ENCODE measurements at places on chromosomes 11 and 22.

GRCh38 chr11:7442588-7443215 is 42.6 kb upstream of the OLFML1 start:
- peak; percentile 72 for DNase-seq

- DNase-seq, result no peak
These were observed 49.2 kb upstream of the TIMP3 start for GRCh38 chr22:32752326-32752725.

GRCh38 chr11:79512706-79513469 is 72.1 kb upstream of the TENM4 start:
- DNase-seq, result no peak

GRCh38 chr11:17581732-17582053 is 34.6 kb downstream of the OTOG start:
- no peak for DNase-seq

- DNase-seq, result no peak
These were observed 36.0 kb downstream of the NUP50 start for GRCh38 chr22:45199723-45200122.

DNA sequence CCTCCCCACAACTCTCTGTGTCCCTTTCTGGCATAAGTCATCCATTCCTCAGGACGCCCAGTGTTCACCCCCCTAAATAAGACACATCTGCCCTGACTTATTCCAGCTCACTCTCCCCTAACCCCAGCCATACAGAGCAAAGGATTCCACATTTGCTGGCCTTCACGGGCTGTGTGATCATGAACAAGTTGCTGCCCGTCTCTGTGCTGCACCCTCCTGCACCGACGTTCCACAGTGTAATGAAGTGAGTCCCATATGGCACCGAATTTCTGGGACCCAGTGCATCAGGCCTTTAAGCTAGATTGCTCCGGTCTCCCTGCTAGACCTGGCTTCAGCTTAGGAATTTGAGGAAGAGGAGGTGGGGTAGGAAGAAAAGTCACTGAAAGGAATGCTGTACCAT is 22.4 kb upstream of the LRRC32 start:
- DNase-seq, result no peak

DNA sequence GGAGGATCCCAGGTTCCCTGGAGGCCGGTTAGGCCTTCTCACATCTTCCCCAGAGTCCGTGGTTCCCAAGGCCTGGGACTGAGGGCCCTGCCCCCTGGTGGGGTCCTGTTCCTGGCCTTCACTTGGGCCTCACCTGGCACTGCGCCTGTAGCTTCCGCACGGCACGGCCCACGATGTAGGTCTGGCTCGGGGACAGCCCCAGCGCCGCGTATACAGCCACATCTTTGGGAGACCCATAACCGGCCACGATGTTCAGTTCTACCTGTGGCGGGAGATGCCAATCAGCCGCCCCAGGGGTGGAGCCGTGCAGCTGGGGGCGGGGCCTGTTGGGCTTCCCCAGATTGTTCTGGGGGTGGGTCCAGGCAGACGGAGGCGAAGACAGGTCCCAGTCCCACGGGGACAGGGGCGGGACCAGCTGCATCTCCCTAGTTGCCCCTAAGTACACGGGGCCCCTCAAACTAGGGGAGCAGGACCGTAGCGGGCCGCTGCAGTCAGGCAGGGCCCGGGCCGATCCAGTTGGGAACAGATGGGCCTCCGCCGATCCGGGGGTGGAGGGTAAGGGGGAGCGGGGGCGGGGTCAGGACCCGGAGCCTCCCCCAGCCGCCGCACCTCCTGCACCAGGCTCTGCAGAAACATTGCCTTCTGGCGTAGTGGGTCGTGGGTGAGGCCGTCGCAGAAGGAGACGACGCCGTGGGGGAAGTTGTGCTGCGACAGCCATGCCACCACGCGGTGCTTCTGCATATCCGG is 10.1 kb downstream of the AIP start:
- no peak for DNase-seq

DNA sequence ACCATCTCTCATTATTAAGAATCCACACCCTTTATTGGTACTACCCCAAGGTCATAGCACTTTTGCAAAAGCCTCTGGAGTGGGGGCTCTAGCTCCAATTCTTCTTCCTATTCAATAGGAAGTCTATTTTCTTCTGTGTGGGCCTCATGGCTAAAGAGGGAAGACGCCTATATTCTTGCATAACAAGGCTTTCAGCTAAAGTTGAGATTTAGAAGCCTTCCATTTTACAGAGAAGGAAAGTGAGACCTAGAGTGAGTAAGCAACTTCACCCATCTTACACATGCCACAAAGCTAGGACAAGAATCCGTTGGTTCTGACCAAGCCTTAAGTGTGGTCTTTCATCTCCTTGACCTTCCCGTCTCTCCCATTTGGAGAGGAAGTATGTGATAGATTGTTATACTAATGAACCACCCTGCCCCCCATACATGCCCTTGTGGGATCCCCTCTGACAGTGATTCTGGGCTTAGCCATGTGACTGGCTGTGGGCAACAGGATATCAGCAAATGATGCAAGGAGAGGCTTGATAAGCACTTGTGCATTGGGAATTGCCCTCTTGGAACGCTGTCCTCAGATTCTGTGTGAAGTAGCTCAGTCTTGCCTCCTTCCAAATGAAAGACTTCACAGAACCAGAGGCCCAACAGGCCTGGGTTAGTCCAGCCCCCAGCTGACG is 12.3 kb downstream of the BACE1 start:
- DNase-seq, result no peak

GRCh38 chr22:37681556-37682049 is 4.5 kb upstream of the NOL12 start:
- DNase-seq, result peak; percentile 86

DNA sequence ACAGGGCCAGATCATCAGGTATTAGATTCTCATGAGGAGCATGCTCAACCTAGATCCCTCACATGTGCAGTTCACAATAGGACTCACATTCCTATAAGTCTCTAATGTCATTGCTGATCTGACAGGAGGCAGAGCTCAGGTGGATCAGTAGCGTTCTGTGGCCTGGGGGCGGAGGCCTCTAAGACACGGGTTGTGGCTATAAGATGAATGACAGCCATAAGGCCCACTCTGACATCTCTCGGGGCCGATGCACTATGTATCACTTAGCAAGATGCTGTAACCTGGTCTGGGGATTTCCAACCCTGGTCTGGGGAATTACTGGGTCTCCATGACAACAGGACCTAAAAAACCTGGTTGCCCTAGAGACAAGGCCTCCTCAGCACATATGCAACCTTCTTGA is 932.7 kb downstream of the TBC1D22A start:
- DNase-seq, result no peak

DNA sequence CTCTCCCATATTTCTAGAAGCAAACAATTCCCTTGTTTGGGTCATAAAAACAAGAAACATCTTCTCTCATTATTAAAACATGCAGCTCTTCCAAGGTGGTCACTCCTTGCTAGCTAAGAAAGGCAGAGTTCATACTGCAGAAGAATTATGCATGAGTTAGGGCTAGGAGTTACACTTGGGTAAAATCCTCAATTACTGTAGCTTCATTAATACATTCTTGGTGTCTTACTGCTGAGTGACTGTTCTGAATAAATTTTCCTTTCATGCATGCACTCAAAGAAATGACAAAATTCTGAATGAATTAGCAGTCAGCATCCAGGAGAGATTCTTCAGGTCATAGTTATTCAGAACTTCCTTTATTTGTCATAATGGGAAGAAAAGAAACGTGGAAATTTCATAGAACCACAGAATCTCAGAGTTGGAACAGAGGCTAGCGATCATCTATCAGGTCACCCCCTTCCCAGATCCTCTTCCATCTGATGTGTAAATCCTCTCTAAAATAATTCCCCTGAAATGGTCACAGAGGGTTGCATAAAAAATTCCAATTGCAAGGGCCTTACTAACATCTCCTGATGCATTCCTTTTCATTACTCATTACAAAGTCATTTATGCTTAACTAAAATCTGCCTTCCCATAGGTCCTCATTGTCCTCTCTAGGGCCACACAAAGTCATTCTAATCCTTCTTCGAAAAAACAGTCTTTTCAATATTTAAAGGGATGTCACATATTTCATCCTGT is 771.5 kb downstream of the DLG2 start:
- no peak for DNase-seq

GRCh38 chr22:49357661-49358440 is 469.8 kb downstream of the BRD1 start:
- peak; percentile 21 for DNase-seq

- DNase-seq, result peak; percentile 85
These were observed at the start of gene CHST1 for GRCh38 chr11:45665206-45665932. TSS of gene CHST1 (minus strand) at chr11:45665622. CDS start at chr11:45650923, 14,699 bp downstream.

GRCh38 chr11:67646535-67647336 is 3.8 kb downstream of the ACY3 start:
- DNase-seq, result no peak

GRCh38 chr11:131674051-131674755 is 303.8 kb downstream of the NTM start:
- peak; percentile 70 for DNase-seq

- DNase-seq, result no peak
These were observed 28.2 kb downstream of the CAT start for GRCh38 chr11:34466802-34467488.

GRCh38 chr22:40055143-40055883 is 60.6 kb downstream of the FAM83F start:
- no peak for DNase-seq

DNA sequence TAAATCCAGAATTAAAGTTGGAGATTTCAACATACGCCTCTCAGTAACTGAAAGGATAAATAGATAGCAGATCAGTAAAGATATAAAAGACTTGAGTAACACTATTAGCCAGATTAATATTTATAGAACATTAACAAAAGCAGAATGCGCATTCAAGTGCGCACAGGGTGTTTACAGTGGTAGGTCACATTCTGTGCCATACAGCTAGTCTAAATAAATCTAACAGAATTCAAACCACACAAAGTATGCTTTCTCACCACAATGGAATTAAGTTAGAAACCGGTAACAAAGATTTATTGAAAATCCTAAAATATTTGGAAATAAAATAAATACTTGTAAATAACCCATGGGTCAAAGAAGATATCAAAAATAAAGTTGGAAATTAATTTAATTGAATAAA is 341.0 kb downstream of the DYNC2H1 start:
- no peak for DNase-seq

DNA sequence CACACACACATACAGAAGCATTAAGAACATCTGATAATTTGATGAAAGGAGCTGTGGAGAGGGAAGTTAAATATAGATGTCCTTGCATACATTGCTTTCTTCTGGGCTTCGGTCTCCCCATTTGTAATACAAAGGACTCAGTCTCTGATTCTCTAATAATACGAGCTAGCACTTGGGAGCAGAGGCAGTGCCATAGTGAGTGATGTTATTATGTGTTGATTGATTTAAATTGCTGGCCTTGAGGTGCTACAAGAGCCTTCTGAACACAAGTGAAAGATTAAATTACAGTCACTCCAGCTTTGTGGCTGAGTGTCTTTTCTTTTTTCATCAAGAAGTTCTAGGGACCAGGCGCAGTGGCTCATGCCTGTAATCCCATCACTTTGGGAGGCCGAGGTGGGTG is 61.5 kb upstream of the HMGXB4 start:
- no peak for DNase-seq

- no peak for DNase-seq
These were observed 113.0 kb upstream of the CLMP start for GRCh38 chr11:123308077-123308476.

DNA sequence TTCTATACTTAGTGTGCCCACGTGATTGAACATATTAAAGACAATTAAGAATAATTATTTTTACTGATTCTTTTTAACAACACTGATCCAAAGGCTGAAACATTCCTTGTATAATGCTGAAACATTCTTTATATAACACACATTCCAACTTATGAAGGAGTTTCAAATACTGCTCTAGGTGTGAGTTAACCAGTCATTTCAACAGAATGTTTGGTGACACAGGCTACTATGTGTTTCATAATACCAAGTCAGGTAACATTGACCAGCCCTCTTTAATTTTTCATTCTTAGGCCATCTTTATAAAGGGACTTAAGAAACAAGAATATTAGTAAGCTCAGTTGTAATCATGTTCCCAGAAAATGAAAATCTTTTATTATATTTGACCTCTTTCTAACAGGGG is 136.6 kb downstream of the ELP4 start:
- DNase-seq, result no peak

GRCh38 chr11:1480191-1480554 is 6.4 kb downstream of the MOB2 start:
- no peak for DNase-seq

GRCh38 chr11:78476066-78476465 is 58.4 kb upstream of the GAB2 start:
- DNase-seq, result no peak

DNA sequence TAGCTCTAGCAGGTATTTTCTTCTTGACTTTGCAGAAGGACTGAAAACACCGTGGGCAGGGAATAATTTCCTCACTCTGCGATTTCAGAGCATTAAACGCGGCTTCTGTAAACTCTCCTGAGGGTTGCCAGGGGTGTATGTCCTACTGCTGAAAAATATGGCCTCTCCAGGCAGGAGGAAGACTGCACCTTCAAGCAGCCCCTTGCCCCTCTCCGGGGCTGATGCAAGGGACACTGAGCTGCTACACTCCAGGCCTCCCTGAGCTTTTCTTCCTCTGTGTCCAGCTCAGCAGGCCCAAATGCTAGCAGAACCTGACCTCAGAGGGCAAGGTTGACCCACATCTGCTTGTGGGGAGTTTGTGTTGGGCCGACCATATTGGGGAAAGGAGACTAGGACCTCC is 2.2 kb downstream of the CD6 start:
- DNase-seq, result no peak

DNA sequence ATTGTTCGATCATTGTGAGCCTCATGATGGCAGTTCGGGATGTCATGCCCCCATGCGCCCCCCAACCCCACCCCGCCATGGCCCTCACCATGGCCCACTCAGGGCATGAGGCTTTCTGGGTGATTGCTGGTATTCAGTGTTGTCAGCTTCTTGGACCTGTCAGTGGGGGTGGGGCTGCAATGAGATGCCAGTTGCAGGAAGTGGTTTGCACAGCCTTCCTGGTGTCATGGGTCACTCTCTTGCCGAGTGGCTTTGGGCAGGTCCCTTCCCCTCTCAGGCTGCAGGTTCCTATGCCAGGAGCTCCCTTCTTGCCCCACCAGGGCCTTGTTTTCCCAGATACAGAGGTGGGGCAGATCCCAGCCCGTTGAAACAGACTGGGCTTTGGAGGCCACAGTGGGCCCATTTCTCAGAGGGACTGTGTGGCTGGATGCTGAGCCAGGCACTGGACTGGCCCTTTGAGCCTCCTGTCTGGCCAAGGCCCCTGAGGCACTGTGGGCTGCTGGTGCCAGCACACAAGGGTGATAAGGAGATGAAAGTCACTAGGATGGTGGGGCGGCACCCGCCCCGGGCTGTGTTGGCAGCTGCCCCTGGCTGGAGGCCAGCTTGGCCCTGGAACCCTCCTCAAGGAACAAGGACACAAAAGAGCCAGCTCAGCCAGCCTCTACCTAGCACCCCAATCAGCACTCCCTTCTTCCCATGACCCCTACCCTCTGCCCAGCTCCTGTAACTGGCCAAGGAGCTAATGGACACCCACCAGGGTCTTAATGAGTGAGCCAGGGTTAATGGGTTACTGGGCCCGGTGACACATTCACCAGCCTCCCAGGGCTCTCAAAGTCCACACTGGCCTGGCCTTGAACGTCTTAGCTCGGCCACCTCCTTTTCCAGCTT is 1.5 kb upstream of the GGT1 start:
- DNase-seq, result peak; percentile 93

- DNase-seq, result no peak
These were observed 917.6 kb downstream of the NTM start for GRCh38 chr11:132288036-132288435.

- no peak for DNase-seq
These were observed 25.8 kb downstream of the DDIAS start for GRCh38 chr11:82927264-82927880.
